ENCODE measurements at places on chromosomes 7 and 10.
A peak's percentile ranks its signal among the peaks of the same experiment; 100 is the strongest.

GRCh38 chr7:47361746-47362215, 220.1 kb downstream of the TNS3 start:
- DNase-seq = no peak

- no peak for DNase-seq
Measured at GRCh38 chr7:105480931-105481330, 41.1 kb downstream of the PUS7 start.

DNA sequence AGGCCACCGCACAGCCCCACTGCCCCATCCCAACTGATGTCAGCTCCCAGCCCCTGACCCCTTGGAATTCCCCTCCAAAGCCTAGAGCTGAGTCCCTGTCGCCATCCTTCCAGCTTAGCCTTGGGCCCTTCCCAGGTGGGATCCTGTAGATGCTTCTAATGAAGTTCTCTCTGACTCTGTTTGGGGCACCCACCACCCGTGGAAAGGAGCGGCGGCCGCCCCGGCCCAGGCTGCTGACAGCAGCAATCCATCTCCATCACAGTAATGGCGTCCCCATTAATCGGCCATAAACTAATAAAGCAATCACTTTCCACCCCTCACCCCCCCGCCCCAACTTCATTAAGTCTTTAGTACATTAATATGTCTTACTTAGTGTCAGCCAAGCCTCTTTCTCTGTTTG, 25.6 kb downstream of the KAZALD1 start:
- DNase-seq = no peak

GRCh38 chr10:26378861-26379294, 59.3 kb upstream of the APBB1IP start:
- DNase-seq = peak; percentile 21

DNA sequence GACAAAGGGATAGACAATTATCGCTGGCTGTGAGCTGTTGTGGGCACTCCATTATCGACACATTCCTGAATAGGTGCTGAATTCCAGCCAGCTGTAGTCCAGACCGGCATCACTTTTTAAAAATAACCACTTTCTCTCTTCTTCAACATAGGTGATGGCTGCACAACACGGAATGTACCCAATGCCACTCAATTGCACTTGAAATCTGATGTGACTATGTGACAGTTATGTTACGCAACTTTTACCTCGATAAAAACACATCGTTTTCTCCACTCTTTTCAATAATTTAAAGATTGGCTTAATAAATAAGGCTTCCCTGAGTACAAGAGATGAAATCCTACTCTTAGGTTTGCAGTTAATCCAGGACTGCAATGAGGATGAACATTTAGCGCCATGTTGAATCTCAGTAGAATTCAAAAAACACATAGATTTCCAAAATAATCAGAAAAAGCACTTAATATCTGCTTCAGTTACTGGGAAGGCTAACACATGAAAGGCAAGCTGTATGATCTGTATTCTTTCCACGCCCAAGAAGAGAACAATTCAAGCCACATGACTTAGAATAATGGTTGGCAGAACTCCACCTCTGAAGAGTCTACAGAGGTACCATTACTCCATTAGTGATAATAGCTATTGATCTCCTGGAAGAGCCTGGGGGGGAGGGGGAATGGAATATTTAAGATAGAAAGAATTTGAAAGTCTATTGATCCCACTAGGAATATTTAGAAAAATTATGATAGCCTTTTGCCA, 3.6 kb downstream of the YWHAG start:
- DNase-seq = no peak

DNA sequence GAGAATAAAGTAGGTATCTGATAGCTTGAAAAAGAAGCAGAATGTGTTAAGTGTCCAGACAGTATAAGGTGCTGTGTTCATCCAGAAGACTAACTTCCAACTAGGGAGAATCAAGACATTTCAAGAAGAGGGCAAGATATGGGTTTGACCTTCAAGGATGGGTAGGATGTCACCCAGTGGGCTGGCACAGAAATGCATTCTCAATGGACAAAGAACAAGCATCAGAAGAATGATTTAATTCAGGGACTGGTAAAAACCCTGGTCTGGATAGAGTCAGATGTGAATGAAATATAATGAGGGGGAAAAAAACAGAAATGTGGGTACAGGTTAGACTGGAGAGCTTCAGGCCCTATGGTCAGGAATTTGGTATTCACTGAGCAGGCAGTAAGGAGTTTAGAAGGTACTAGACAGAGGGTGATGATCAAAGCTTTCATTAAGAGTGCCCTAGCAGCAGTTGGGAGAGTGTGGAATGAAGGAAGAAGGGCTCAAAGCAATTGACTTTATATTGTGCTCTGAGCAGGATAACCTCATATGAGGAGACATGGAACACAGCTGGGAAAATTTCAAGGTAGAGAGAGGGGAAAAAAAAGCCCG, 180.7 kb upstream of the ANK3 start:
- DNase-seq = no peak

GRCh38 chr10:8112942-8113442, 58.5 kb downstream of the GATA3 start:
- DNase-seq = no peak

GRCh38 chr7:92731335-92732063, 104.9 kb downstream of the CDK6 start:
- DNase-seq = no peak

DNA sequence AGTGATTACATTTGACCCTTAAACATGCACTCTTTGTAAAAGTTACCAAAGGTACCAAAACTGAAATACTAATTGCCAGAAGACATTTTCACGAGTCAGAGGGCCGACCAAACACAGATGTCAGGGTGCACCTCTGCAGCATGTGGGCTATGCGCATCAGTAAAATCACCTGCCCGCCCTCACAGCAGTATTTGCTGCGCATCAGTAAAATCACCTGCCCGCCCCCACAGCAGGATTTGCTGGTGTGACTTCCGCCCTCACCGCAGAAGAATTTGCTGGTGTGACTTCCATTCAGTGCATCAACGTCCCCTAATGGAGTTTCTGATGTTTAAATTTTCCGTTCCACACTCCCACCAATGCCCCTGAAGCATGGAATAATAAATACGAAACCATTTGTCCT, 202.9 kb downstream of the PTPRN2 start:
- DNase-seq = no peak

- DNase-seq = peak; percentile 88
Measured at GRCh38 chr7:64307254-64308015, 6.3 kb upstream of the ZNF736 start.

- DNase-seq = no peak
Measured at GRCh38 chr10:22686347-22686746, 28.0 kb downstream of the PIP4K2A start.

DNA sequence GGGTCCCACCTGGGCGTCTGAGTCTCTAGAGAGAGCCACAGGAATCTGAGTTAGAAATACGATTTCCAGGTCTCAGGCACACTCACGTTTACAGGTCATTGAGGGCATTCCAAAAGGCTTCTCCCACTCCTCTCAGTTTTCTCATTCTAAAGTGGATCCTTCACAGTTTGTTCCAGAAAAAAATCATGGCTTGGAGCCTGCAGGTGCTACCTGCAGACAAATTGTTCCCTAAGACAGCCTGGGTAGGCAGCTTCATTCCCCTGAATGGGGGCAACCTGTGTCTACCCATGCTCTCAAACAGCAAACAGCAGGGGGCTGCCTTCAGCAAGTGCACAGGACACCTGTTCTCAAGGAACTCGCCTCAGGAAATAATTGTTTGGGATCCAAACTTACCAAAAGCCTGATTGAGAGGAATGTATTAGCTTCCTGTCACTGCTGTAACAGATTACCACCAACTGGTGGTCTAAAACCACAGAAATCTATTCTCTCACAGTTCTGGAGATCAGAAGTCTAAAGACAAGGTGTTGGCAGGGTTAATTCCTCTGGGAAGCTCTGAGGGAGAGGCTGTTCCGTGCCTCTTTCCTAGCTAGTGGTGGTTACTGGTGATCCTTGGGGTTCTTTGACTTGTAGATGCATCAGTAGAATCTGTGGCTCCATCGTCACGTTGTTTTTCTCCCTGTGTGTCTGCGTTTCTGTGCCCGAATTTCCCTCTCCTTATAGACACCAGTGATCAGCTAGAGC, 117.2 kb downstream of the RAB11FIP2 start:
- no peak for DNase-seq

- no peak for DNase-seq
Measured at GRCh38 chr10:74153123-74153522, 2.1 kb downstream of the ADK start.

GRCh38 chr7:41899823-41900433, 197.0 kb upstream of the INHBA start:
- no peak for DNase-seq
